ENCODE measurements at places on chromosomes 3 and 15.

GRCh38 chr3:98731720-98732285 lies 31.3 kb upstream of the ST3GAL6 start:
- no peak for DNase-seq

DNA sequence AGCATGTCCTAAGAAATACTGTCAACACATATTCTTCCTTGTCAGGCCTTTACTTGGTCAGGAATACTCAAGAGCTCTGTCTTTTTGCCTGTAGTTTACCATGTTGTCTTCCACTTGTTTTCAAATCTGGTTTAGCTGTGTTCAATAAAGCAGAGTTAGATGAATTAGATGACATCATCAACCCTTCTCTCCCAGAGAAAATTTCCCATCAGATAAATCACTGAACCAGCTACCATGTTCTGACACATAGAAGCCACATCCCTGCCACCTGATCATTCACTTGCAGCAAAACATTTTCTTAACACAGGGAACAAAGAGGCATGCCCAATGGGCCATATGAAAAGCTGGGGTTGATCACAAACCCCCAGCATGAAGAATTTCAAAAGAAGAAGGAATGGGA lies 42.1 kb downstream of the TERC start:
- no peak for DNase-seq

- DNase-seq = peak; percentile 80
These were observed 271.9 kb upstream of the GADL1 start for GRCh38 chr3:31166249-31166885.

GRCh38 chr15:93852761-93853160 lies 378.6 kb upstream of the MCTP2 start:
- no peak for DNase-seq

DNA sequence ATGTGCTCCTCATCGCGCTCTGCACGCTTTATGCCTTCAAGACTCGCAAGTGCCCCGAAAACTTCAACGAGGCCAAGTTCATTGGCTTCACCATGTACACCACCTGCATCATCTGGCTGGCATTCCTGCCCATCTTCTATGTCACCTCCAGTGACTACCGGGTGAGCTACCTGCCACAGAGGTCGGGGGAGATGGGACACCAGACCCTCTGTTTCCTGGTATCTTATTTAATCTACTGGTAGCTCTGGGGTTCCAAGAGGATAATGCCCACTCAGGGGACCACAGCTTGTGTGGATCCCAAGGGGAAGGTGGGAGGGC lies 9.1 kb downstream of the GRM2 start:
- no peak for DNase-seq

DNA sequence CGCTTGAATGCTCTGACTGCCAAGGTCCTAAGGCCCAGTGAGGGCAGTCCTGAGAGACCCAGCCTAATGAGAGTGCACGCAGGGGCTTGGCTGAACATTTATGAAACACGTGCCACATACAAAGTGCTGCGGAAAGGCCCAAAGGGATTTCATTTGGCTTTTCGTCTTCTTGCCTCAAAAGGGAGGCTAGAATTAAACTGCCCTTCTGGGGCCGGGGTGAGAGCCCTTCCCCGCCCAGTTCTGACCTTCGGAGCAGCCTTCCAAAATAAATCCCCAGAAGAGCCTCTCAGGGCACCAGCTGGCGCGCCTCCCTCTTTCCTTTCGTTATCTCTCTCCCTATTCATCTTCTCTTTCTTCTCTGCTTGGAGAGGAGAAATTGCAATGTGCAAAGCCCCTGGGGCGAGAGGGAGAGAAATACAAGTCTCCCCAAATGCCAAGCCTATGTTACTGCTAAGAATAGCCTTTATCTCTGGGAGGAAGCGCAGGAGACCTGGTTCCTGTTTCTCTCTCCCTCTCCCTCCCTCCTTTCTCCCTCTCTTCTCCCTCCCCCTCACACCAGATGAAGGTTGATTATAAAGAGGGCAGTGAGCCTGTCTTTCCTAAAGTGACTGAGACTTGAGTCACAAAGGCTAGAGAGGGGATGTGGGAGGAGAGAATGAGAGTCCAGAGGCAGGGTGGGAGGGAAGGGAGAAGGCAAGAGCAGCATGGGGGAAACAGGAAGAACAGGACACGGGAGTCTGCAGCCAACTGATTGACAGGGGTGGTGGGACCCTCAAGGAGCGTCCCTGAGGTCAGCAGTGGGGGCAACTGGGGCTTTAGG lies 36.7 kb upstream of the NDUFB4 start:
- DNase-seq = peak; percentile 80

- peak; percentile 90 for DNase-seq
These were observed 770.6 kb upstream of the NR2F2 start for GRCh38 chr15:95559875-95560394.

- no peak for DNase-seq
These were observed 288.8 kb downstream of the CNTN6 start for GRCh38 chr3:1381647-1382036.

GRCh38 chr3:4322635-4323034 lies 19.5 kb downstream of the SETMAR start:
- DNase-seq = peak; percentile 18

- no peak for DNase-seq
These were observed 39.0 kb downstream of the U2SURP start for GRCh38 chr3:143040261-143040879.

DNA sequence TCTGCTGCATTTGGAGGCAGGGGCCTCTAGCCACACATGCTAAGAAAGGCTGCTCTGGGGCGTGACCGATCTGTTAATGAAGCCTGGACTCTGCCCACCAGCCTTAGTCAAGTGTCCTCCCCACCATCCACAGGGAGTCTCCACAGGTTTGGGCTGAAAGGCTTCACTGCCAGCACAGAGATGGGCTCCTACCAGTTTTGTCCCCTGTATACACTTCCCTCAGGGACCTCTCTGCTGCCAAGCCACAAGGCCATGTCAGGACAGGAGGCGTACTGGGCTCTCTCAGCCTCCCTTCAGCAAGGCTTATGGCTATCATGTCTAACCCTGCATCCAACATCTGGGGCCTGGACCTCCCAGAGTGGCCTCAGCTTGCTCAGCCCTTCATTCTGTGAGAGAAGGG lies 23.5 kb downstream of the KIF9 start:
- DNase-seq = no peak

DNA sequence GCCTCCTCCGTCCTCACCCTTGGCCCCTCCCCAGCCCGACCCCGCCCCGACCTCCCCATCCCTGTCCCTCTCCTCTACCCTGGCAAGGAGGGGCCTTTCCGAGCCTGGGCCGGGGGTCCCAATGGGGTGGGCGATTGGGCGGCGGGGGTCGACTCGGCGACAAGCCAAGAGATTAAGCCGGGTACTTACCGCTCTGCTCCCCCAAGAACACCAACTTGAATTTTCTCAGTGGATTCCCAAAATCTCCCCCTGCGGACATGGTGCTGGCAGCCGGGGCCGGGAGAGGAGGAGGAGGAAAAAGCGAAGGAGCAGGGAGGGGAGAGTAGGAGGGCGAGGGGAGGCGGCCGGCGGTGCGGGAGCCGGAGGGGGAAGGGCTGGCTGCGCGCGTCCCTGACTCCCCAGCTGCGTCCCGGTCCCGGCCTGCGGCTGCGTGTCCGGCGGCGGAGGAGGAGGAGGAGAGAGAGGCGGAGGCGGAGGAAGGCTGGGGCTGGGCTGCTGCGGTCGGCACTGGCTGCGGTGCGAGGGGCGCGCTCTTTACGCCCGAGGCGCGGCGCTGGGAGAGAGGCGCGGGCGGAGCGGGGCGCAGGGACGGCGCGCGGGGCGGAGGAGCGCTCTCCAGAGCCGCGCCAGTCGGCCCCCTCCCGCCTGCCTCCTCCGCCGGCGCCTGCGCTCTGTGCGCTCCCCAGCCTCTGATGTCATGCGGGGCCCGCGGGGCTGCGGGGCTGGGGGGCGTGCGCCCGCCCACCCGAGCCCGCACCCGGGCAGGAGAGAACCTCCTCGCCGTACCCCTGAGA lies at the start of gene RAB6B:
TSS of gene RAB6B (minus strand) at position 675 of the 794 bp plus-strand sequence. CDS start at position 259, 416 bp downstream.
- peak; percentile 88 for DNase-seq

GRCh38 chr3:46693038-46693891 lies at the start of gene ALS2CL:
ALS2CL (minus strand) TSS chr3:46693679; CDS start chr3:46689440, 4,239 bp downstream.
- peak; percentile 70 for DNase-seq

- DNase-seq = no peak
These were observed 32.0 kb downstream of the AP4E1 start for GRCh38 chr15:50940506-50940905.

DNA sequence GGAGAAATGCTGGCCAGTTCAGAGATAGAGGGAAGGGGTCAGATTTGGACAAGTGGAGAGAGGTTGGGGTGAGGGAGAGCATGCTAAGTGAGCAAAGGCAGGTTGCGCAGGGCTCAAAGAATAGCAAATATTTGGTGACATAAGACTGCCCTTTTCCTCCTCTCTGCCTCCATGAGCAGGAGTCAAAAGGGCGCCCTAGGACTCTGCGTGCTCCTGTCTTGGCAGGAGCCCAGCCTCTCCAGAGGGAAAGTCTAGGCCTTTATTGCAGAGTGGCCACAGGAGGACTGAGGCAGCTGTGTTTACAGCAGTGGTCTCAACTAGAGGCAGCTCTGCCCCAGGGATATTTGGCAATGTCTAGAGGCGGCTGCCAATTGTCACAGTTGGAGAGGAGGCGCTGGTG lies 165.6 kb downstream of the FAM43A start:
- no peak for DNase-seq

GRCh38 chr3:133277813-133278212 lies 122.0 kb upstream of the BFSP2 start:
- DNase-seq = no peak

DNA sequence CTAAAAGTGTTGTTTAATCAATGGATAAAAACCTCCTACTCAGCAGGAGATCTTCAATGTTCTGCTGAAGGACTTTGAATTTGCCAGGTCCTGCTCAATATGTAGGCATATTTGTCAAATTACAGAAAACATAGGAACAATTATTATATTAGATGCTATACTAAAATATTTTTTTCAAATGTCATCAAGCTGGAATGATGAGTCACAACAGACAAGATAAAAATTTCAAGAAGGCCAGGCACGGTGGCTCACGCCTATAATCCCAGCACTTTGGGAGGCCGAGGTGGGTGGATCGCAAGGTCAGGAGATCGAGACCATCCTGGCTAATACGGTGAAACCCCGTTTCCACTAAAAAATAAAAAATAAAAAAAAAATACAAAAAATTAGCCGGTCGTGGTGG lies 68.0 kb downstream of the AQP9 start:
- DNase-seq = no peak

GRCh38 chr3:146783446-146783845 lies 178.3 kb upstream of the PLSCR5 start:
- no peak for DNase-seq

DNA sequence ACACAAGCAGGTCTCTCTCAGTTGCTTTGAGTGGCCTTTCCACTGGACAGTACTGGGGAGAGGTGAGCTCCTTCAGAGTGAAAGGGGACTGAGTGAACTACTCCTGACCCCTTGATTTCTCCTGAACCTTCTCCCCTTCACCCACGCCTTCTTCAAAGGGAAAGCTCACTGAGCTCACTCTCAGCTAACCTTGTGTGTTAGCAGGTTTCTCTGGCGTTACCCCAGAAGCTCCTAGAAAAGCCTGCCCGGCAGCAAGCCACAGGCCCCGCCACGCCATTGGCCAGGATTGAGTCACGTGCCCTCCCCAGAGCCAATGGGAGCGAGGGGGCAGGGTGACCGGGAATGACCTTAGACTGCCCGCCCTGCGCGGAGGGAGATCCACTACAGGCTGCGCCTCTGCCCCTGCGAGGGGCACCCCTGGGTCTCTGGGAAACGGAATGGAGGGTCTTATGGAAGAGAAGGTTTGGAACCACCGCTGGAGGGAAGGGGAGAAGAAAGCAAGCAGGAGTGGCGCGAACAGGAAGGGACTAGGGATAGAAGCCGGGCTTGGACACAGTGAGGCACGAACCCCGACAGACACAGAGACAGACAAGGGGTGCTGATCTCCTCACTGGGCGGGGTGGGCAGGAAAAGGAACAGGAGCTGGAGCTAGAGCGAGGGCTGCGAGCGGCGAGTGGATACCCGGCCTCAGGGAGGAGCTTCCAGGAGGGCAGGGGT lies 17.4 kb upstream of the CLK3 start:
- DNase-seq = peak; percentile 97

DNA sequence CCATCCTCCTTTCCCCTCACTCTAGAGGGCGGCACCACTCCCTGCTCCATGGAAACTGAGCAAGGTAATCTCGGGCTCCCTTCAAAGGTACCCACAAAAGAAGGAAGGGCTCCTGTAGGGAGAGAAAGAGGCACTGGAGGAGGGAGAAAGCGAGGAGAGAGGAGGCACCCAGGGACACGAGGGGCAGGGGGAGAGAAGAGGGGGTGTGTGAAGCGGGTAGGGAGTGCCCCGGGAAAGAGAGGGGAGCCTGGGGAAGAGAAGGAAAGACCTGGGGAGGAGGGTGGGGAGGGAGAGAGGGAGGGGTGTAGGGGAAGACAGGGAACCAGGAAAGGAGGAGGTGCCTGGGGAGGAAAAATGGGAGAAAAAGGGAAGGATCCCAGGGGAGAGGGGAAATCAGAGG lies 523 bp downstream of the VILL start:
- DNase-seq = no peak

GRCh38 chr3:119279101-119279554 lies 15.1 kb upstream of the ARHGAP31 start:
- DNase-seq = peak; percentile 35

- DNase-seq = no peak
These were observed 246.4 kb downstream of the SLC9A9 start for GRCh38 chr3:143601723-143602484.

- DNase-seq = peak; percentile 39
These were observed 27.1 kb upstream of the SLC30A4 start for GRCh38 chr15:45549541-45550220.

- DNase-seq = no peak
These were observed 1.1 kb downstream of the CCDC39 start for GRCh38 chr3:180678231-180678630.

GRCh38 chr15:71082803-71083202 lies 32.5 kb upstream of the THSD4 start:
- no peak for DNase-seq

DNA sequence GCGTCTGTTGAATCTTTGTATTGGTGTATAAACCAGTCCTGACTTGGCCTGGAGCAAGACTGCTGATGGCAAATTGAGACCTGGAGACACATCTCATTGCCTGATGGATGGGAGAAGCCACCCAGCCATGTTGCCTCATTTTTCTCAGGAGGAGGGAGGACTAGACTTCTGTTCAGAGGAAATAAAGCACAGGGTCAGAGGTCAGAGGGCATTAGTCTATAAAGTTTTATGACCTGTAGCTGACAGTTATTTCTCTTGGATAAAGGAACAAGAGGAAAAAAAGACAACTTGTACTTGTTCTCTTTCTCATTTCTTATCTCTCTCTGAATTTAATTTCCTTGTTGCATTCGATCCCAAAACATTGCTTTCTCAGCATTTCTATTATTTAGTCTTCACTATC lies 775.9 kb downstream of the SQOR start:
- DNase-seq = no peak

All from muscle of back (tissue), 13 donors.